ENCODE measurements at places on chromosomes 4 and X.

DNA sequence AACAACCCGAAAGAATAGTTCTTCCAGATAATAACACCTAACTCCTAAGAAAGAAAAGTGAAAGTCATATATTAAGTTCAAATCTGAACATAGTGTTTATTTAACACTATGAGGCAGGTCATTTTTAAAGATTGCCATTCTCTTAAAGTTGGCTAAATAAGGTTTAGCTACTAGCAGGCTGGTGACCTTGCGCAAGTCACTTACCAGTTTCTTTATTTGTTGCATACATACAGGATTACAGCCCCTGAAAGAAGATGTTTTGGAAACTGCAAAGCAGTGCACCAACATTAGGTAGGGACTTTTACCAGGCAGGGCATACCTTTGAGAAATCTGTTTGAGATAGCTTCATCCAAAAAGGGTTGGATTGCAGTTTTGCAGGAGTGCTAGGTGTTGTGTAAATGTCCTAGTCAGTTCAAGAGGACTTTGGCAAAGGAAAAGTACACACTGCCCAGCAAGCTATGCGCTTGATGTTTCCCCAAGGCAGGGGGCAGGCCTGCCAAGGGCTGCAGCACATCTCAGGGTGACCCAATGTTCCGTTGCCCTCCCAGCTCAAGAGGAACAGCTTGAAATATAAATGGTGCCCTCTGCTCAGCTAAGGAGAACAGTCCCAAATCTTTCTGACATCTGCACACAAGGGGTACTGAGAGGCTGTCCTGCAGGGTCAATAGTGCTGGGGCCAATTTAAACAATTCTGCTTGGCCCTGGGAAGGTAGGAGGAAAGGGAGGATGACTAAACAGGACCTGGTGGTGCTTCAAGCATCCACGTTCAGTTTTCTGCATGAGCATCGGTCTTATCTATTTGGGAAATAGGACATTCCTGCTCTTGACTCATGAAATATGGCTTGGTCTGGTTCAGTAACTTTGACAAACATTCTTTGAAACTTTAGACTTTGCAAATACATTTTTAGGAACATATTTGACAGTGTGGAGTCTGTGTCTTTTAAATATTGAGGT, 130.8 kb downstream of the COL4A6 start:
- DNase-seq: no peak

GRCh38 chrX:130563476-130563875, 161.7 kb downstream of the RBMX2 start:
- no peak for DNase-seq

DNA sequence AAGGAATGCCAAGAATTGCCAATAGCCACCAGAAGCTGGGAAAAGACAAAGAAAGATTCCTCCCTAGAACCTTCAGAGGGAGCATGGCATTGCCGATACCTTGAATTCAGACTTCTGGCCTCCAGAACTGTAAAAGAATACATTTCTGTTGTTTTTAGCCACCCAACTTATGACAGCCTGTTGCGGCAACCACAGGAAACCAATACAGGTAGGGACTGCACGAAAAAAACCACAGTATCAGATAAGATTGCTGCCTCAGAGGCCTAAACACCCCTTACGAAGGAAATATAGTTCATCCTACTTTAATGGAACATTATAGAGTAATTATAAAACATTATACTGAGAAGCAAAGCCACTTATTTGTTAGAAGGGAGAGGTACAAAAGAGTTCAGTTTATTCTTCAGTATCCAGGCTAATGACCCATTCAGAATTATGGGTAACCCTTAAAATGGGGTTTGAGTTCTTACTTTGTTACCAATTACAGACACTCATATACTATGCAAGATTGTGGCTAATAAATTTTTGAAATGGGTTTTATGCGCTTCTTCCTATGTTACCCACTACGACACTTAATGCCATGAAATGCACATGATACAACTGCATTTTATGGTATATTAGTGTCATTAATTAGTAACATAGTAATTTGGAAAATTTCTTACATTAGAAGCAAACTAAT, 37.4 kb upstream of the SMIM10L2A start:
- no peak for DNase-seq

DNA sequence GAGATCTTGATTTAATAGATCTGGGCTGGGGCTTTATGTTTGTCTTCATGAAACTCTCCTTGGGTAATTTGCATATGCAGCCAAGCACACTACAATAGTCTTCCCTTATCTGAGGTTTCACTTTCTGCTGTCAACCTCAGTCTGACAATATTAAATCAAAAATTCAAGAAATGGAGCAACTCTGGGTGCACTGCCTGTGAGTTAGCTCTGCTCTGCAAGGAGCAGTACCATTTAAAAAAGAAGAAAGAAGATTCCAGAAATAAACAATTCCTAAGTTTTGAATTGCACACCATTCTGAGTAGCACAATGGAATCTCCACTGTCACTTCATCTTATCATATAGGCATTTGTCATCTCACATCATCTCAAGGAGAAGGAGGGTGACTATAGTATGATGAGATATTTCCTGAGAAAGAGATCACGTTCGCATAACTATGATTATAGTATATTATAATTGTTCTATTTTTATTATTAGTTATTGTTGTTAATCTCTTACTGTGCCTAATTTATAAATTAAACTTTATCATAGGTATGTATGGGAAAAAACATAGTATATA, 9.4 kb downstream of the FNIP2 start:
- no peak for DNase-seq

- no peak for DNase-seq
Measured at GRCh38 chr4:41207291-41207831, 7.0 kb downstream of the APBB2 start.

- no peak for DNase-seq
Measured at GRCh38 chr4:154868414-154869194, 87.5 kb downstream of the RBM46 start.

- no peak for DNase-seq
Measured at GRCh38 chr4:136097676-136098075, 1434.6 kb downstream of the PCDH18 start.

DNA sequence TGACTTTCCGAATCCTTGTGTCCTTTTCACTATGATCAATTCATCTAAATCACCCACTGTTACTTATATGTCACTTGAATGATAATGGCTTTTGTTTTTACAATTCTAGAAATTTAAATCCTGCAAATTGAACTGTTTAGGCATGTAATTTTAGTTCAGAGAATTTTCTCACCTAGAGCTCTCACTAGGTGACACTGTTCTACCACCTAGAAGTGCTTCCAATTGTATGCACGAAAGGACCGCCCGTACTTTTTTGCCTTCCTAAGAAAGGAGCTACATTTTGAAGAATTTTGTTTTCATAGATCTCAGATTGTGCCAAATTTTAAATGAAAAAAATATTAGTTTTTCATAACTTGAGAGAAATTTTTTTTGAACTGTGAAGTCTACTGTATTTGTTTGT, 481.6 kb upstream of the FSTL5 start:
- DNase-seq: no peak

DNA sequence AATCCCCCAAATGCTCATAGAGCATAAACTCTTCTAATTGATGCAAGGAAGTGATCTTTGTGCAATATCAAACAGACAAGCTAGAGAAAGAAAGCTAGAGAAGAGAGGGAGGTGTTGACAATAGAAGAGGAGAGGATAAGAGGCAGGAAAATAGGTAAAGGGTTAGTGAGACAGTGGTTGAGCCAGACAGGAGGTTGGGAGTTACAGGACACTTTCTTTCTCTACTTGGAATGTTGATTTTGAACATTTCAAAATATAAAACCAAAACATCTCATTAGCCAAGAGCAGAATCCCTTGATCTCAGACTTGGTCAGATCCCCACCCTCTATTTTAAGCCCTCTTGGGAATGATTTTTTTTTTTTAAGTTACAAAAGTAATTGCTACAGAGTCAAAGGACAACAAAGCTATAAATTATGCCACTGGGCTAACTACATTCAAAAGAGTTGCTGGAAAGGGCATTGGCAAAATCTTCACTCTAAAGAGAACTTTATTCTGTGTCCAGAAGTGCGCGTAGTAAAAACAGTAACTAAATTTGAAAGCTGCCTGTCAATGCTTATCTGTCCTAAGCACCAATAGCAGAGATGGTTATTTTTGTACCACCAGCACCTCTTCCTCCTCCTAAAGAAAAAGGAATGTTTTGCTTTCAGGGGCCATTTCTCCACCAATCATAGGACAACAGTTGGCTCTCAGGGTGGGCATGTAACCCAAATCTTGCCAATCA, 133.8 kb downstream of the PDGFC start:
- no peak for DNase-seq

- DNase-seq: no peak
Measured at GRCh38 chrX:41518127-41518840, 71.1 kb downstream of the NYX start.

DNA sequence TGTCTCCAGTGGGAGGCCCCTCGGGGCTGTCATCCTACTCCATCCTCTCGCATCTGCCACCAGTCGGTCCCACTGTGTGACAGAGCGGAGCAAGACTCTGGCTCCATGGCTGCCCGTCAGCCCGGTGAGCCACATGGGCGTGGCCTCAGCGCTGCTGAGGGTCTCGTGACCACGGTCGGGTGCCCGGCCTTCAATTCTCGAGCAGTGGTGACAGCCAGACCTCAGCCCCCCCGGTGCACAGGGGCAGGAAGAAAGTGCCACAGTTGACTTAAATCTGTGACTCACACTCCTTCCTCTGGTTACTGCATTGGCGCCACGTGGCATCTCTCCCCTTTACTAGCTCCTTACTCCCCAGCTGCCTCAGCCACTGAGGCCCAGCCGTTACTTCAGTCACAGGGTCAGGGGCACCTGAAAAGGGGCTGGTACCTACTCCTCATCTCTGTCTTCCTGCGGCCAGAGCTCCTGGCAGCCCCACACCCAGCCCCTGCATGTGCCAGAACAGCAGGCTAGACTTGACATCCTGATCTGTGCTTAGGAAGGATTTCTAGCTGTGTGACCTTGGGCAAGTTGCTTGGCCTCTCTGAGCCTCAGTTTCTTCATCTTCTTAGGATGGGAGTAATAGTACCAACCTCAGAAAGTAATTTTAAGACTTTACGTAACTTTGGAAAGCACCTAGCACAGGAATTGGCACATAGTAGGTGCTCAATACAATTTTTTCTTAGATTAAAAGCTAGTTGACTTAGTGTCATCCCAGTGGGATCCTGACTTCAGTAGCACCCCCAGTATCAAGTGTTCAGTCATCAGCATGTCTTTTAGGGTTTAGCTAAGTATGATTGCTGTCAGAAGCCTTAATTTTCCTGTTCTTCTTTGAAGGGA, 66.1 kb downstream of the TNIP2 start:
- no peak for DNase-seq

GRCh38 chr4:1611501-1611870, 72.6 kb downstream of the FAM53A start:
- DNase-seq: no peak

- DNase-seq: no peak
Measured at GRCh38 chr4:168565130-168565529, 68.3 kb downstream of the PALLD start.

- no peak for DNase-seq
Measured at GRCh38 chrX:19347916-19348315, 4.2 kb downstream of the PDHA1 start.

GRCh38 chr4:152870606-152871005, 65.5 kb upstream of the FHDC1 start:
- no peak for DNase-seq

DNA sequence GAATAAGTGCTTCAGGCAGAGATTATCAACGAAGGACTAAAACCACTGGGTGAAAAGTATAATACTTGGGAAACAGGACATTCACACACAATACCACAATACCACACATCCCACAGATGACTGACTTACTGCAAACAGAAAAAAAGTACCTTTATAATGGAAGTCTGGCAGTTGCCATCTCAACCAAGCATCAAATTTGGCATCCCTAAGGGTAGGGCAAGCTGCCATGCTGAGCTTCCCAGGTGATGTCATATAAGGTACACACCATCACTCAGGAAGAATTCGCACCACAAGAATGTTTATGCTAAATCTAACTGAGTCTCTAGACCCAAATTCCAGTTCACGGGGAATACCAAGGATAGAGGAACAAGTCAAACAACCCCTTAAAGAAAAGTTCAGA, 9.1 kb downstream of the QDPR start:
- no peak for DNase-seq

GRCh38 chr4:39181905-39182638, at the start of gene WDR19:
WDR19 (plus strand) TSS chr4:39182529; CDS start chr4:39182558, 29 bp downstream.
- DNase-seq: peak; percentile 98

GRCh38 chrX:133881007-133881406, 104.4 kb downstream of the GPC3 start:
- no peak for DNase-seq

- DNase-seq: no peak
Measured at GRCh38 chrX:88202149-88202548, 544.9 kb upstream of the CPXCR1 start.
